ENCODE measurements at places on chromosomes 1 and 21.
A peak's percentile ranks its signal among the peaks of the same experiment; 100 is the strongest.

DNA sequence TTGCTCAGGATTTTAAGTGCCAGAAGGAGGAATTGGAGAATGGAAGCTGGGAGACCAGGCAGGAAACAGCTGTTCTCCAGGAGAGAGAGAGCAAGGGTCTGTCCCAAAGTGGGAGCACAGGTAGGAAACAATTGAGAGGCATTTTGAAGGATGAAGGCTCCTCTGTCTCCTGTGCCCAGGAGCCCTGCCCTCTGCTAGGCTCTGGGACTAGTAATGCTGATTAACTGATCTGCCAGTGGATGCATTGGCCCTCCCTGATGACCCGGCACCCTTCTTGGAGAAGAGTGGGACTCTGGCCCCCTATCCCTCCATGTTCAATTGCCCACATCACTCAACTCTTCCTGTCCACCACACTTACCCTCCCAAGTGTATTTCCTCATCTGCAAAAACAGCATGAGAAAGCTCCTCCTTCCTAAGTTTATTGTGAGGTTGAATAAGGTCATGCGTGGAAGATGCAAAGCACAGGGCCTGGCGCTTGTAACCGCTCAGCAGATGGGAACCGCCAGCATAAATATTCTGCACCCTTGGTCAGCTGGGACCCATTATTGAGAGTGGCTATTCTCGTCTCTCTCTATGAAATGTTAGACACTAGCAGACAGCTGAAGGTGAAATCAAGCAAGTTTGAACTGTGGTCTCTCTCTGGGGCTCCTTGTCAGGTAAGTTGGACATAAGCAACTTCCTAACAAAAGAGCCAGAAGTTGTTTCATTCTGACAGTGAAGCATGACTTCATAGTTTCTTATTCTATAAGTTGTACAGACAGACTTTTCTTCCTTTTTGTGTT, 63.0 kb upstream of the ANGPTL1 start:
- DNase-seq = no peak

DNA sequence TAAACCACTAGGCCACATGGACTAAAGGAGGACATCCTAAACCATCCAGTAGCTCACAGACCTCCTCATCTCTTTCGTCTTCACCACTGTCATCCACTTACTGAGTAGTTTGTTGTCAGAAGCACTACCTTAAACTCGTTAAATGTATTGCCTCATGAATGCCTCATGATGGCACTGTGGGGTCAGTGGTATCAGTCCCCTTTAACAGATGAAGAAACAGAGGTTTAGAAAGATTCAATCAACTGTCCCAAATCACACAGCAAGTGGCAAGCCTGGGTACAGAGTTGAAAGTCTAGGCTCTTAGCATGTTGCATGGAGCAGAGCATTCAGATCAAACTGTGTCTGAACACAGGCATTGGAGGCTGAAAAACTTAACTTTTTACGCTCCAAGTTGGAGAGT, 183.6 kb upstream of the KIAA0040 start:
- peak; percentile 8 for DNase-seq

GRCh38 chr1:28914228-28915030, at the start of gene EPB41:
EPB41 (plus strand) TSS chr1:28914569; CDS start chr1:28987438, 72,869 bp downstream.
- peak; percentile 88 for DNase-seq

DNA sequence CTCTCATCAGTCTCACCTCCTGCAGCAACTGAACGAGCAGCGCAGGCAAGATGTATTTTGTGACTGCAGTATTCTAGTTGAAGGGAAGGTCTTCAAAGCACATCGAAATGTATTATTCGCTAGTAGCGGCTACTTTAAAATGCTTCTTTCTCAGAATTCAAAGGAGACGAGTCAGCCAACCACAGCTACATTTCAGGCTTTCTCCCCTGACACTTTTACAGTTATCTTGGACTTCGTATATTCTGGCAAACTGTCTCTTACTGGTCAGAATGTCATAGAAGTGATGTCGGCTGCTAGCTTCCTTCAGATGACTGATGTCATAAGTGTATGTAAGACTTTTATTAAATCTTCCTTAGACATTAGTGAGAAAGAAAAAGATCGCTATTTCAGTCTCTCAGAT, 53.7 kb downstream of the ZBTB8A start:
- DNase-seq = no peak

- no peak for DNase-seq
These were observed 34.8 kb upstream of the DUSP10 start for GRCh38 chr1:221776495-221777301.

DNA sequence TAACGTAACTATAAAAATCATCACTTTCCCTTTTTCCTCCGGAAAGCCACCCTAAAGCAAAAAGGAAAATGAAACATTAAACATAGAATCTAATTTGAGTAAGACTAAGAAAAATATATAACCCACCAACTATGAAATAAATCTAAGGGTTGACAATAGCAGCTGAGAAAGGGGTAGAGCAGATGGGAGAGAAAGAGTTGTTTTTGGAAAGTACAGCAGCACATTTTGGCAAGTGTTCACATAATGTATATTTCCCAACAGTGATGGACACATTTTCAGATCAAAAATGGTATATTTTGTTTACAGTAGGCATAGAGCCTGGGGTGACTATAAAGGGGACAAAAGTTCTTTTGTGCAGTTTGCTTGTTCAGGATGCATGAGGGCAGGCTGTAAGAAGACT, 1287.4 kb upstream of the B3GALT2 start:
- DNase-seq = no peak

GRCh38 chr1:12097321-12097720, 34.2 kb downstream of the TNFRSF8 start:
- no peak for DNase-seq

- no peak for DNase-seq
These were observed 162.3 kb downstream of the TGFB2 start for GRCh38 chr1:218507355-218508002.

- no peak for DNase-seq
These were observed 28.6 kb upstream of the TXLNA start for GRCh38 chr1:32150847-32151246.

DNA sequence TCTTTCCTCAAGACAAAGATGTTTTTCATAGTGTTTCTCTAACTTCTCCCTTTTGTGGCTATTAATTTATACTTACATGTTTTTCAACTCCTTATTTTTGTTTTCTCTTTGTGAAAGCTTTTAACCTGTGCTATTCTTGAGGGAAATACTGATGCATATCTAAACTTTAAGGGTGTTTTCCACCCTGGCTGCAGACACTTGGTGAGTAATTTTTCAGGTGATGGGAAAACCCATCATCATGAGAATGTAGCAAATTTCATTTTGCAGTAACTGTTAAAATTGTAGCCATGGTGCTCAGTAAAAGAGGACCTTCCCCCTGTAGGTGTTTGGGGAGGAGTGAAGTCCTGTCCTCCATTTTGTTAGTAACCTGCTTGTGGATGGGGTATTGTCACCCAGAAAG, 124.2 kb downstream of the LIPI start:
- no peak for DNase-seq

DNA sequence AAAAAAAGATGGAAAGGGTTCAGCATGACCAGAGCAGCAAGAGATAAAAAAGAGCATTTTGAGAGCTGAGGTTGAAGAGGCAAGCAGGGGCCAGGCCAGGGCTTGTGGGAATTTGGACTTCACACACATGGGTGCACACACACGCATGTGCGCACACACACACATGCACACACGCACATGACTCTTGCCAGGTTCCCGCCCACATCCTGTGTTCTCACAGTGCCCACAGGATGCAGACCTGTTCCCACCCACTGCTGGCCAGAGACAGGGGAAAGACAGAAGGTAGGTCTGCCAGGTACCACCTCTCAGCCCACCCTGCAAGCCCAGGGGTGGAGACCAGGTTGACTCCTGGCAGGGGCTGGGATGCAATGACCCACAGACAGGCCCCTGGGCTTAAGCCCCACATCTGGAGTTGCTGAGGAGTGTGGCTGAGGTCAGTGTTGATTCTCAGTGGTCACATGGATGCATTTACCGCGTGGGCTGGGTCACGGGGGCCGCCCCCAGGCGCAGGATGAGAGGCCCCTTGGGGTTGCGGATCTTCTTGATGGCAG, 4.4 kb downstream of the COL16A1 start:
- peak; percentile 50 for DNase-seq

DNA sequence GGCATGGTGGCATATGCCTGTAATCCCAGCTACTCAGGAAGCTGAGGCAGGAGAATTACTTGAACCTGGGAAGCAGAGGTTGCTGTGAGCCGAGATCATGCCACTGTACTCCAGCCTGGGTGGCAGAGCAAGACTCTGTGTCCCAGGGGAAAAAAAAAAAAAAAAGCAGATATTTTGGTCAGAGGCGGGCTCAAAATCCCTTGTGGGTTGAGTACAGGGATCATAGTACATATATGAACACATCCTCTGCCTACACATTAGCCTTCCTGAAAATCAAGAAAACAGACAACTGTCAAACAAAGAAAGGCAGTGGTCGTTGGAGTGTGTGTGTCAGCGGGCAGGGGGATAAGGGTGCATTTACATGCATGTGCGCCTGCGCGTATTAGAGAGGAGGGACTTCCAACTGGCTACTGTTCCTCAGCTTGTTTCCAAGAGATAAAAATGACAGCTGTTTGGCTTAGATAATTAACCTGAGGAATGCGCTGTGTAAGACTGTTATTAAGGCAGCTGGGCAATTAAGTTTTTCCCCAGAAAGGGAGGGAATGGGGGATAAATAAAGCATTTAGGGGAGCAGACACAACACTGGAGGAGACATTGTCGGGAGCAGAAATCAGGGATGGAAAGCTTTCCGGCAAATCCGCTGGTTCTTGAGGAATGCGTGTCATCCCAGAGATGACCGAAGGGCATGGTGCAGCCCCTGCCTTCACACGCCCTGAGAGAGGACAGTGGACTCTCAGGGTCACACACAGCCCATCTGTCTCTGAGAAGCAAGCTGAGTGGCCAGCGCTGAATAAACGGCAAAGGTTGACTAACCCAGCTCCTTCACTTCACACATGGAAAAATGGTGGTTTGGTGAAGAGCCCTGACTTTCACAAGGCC, 6.4 kb downstream of the LAMB3 start:
- no peak for DNase-seq

GRCh38 chr1:162299018-162299417, 77.6 kb downstream of the SPATA46 start:
- no peak for DNase-seq

DNA sequence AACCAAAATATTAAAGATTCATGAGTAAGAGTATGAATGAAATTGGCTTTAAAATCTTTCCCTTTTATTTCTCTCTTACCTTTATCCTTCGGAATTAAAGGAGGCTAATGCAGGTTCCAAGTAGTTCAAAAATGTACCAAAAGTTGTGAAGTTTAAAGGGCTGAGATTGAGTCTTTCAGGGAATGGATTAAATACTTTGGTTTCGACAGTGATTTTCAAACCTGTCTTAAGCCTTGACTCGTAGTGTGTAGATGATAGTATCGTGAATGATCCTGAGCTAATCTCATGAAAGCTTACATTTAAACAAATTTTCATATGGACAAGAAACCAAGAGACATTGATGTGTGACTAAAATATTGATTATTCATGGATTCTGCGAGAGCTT, 66.9 kb downstream of the DYRK1A start:
- DNase-seq = no peak

DNA sequence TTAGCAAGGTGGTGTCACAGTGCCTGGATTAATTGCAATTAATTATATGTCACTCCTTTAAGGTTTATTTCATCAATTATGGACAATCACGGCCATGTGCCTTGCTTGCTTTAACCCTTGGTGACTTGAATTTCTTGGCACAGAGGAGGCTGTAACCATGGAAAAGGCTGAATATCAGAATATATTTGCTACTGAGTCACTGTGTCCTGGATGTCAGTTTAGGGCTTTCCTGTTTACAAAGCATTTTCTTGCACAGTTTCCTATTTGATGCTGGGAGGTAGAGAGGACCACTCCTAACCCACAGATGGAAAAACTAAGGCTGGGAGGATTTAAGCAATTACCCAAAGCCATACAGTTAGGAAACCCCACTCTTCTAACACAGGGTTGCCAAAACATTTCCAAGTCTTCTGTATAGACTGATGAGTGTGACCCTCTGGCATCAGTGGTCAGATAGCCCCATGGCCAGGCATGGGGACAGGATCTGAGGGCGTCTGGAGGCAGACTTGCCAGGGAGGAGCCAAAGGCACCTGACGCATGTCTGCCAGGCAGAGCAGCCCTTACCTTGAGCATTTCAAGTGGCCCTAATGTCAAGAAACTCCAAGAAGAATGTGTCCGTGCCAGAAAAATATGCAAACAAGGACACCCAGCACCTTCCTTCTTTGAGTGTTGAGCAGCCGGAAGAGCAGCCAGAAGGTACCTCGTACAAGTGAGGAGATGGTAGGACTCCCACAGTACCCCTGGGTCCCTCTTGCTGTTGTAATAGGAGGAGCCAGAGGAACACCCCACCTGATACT, 34.4 kb downstream of the KCNN3 start:
- DNase-seq = no peak

GRCh38 chr21:42595283-42596187, 57.9 kb upstream of the PDE9A start:
- DNase-seq = no peak

- DNase-seq = no peak
These were observed 140.3 kb downstream of the ZC3H11B start for GRCh38 chr1:219472596-219472995.

DNA sequence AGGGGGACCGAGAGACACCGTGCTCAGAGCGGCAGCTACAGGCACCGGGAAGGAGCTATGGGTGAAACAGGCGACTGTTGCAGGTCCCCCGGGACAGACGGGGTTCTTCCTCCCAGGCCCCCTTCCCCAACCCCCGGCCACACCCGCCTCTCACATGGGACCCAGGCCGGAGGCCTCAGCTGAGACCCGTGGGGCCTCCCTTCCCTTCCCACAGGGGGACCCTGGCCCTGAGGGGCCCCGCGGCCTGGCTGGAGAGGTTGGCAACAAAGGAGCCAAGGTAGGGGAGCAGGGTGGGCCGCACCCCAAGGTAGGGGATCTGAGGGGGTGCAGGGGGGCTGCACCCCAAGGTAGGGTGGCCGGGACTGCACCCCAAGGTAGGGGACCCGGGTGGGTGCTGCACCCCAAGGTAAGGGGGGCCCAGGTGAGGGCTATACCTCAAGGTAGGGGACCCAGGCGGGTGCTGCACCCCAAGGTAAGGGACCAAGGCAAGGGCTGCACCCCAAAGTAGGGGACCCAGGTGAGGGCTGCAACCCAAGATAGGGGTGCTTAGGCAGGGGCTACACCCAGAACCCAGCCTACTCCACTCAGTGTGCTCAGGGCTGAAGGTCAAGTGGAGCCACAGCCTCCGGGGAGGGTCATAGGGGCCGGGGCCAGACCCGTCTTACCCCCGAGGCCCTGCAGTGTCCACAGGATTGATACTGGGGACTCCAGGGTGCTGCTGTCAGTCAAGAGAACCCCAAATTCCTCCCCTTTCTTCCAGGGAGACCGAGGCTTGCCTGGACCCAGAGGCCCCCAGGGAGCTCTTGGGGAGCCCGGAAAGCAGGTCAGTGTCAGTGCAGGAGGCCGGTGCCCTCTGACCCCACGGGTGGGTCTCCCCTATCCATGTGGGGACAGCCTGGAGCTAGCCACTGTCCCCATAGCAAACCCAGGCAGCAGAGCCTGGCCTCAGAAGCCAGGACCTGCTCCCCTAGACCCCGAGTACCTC, 22.7 kb downstream of the COL6A2 start:
- no peak for DNase-seq
